Hepatocyte (in vitro differentiated cells): ENCODE measurements at places on chromosomes 11 and 22.

DNA sequence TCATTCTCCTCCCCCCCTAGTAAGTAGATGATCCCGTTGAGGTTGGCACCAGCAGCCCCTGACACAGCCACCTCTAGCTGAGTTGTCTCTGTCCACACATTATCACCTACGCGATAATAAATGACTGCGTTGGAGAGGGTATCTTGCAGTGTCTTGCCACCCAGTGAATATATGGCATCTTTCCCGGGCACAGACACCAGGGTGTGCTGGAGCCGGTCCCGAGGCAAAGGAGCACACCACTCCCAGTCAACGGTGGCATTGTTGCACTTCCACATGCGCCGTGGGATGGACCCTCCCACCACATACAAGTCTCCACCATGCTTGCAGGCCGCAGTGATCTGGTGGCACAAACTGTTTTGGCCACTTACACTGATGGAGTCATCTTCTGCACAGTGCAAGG, 5.4 kb downstream of the KBTBD4 start:
- DNase-seq = no peak

- peak; percentile 65 for DNase-seq
These were observed 13.6 kb upstream of the XBP1 start for GRCh38 chr22:28813772-28814518.

GRCh38 chr22:22789233-22789921, 98.2 kb upstream of the IGLL5 start:
- DNase-seq = no peak

GRCh38 chr11:27414644-27415043, 51.6 kb upstream of the CCDC34 start:
- no peak for DNase-seq

DNA sequence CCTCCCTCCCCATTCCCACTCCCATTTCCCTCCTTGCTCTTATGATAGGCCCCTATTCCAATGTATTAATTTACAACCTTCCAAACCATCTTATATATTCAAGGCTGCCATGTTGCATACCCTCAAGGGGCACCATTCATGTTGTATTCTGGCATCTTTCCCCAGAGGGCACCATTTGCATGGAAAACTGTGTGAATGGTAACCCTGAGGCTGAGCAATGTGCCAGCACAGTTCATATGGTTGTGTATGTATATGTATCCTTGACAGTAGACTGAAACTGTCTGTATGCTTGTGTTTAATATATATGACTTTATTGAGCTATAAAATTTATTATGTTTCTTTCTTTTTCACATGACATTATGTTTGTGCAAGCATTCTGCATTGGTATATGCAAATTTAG, 7.3 kb downstream of the RASSF10 start:
- no peak for DNase-seq

GRCh38 chr22:18111759-18112330, 1.2 kb downstream of the TUBA8 start:
- no peak for DNase-seq

DNA sequence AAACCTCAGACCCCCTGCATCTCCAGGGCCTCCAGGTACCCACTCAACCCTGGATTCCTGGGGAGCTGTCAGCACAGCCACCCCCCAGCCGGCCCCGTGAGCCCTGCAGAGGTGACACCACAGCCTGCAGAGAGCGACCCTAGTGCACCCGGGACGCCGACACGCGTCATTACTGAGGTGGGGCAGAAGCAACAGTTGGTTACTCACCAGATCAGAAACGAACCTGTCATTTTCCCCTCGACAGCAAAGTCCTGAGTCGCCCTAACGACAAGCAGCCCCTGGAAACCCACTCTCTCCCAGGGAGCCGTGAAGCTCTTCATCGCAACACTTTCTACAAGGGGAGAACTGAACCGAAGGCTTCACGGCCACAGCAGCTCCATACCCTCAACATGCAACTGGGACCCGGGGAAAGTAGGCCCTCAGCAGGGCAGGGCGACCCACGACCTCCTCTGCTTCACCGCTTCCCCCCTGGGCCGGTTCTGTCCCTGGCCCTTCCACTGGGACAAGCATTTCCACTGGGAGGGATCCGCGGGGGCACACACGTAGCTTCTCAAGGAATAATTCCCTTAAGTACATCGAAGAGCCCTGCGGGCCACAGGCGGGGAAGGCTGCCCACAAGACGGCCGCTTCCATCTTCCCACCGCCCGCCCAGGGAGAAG, 1.6 kb downstream of the BRD1 start:
- DNase-seq = peak; percentile 67
